ENCODE measurements at places on chromosomes 16 and 17.
A peak's percentile ranks its signal among the peaks of the same experiment; 100 is the strongest.

- DNase-seq, result no peak
Observed at GRCh38 chr16:80611171-80611929, 70.6 kb downstream of the DYNLRB2 start.

GRCh38 chr17:60077672-60078519 is 825 bp downstream of the HEATR6 start:
- no peak for DNase-seq

DNA sequence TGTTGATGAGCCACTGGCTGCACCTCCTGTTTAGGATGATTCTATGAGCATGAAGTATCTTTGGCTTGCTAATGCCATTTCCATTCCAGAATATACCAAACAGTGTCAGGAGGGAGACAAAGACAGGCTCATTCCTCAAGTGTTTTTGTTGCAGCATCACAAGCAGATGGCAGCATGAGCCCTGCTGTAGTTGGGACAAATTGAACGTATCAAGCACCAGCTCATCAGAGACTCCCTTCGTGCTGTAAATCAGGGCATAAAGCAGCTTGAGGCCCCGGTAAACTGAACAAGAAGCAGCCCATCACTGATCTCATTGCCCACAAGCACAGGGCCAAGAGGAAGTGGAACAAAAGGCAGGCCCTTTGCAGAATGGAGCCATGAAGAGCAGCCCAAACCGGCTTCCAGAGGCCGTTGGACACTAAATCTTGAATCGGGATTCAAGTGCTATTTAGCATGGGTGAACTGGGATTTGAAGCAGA is 45.9 kb upstream of the HS3ST3A1 start:
- DNase-seq, result no peak

- DNase-seq, result peak; percentile 65
Observed at GRCh38 chr17:78818932-78819331, 21.7 kb downstream of the USP36 start.

DNA sequence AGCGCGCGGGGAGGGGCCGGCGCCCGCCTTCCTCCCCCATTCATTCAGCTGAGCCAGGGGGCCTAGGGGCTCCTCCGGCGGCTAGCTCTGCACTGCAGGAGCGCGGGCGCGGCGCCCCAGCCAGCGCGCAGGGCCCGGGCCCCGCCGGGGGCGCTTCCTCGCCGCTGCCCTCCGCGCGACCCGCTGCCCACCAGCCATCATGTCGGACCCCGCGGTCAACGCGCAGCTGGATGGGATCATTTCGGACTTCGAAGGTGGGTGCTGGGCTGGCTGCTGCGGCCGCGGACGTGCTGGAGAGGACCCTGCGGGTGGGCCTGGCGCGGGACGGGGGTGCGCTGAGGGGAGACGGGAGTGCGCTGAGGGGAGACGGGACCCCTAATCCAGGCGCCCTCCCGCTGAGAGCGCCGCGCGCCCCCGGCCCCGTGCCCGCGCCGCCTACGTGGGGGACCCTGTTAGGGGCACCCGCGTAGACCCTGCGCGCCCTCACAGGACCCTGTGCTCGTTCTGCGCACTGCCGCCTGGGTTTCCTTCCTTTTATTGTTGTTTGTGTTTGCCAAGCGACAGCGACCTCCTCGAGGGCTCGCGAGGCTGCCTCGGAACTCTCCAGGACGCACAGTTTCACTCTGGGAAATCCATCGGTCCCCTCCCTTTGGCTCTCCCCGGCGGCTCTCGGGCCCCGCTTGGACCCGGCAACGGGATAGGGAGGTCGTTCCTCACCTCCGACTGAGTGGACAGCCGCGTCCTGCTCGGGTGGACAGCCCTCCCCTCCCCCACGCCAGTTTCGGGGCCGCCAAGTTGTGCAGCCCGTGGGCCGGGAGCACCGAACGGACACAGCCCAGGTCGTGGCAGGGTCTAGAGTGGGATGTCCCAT is 232.8 kb downstream of the SEC14L1 start:
- DNase-seq, result peak; percentile 49

- peak; percentile 18 for DNase-seq
Observed at GRCh38 chr16:71499775-71500364, 10.7 kb upstream of the ZNF19 start.

- DNase-seq, result no peak
Observed at GRCh38 chr16:85662482-85662812, 26.3 kb downstream of the GINS2 start.

DNA sequence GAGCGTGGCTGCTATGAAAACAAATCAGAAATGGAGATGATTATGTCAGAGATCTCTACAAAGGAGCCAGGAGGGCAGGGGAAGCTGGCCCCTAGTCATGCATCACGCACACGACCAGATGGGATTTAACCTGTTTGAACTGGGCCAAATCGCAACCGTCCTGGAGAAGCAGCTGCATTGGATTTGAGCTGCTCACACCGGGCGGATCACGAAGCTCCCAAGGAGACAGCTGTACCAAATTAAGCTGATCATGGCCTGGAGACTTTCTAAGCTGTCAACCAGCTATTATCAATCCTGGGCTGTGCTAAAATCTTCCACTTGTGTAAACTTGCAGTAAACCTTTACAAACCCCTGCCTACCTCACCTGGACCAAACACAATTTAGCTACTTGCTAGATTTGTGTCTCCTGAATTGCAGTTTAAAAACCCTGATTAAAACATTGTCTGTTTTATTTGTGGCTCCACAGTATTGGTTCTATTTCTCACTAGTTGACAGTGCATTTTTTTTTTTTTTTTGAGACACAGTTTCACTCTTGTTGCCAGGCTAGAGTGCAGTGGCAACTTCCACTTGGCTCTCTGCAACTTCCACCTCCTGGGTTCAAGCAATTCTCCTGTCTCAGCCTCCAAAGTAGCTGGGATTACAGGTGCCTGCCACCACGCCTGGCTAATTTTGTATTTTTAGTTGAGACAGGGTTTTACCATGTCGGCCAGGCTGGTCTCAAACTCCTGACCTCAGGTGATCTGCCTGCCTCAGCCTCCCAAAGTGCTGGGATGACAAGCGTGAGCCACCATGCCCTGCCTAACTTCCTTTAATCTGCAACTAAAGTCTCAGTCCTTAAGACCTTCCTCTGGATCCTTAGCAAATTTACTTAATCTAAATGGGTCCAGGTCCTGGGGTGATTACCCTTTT is 98.3 kb upstream of the GRIN2A start:
- DNase-seq, result no peak

- no peak for DNase-seq
Observed at GRCh38 chr16:67709050-67709449, 10.1 kb downstream of the GFOD2 start.

DNA sequence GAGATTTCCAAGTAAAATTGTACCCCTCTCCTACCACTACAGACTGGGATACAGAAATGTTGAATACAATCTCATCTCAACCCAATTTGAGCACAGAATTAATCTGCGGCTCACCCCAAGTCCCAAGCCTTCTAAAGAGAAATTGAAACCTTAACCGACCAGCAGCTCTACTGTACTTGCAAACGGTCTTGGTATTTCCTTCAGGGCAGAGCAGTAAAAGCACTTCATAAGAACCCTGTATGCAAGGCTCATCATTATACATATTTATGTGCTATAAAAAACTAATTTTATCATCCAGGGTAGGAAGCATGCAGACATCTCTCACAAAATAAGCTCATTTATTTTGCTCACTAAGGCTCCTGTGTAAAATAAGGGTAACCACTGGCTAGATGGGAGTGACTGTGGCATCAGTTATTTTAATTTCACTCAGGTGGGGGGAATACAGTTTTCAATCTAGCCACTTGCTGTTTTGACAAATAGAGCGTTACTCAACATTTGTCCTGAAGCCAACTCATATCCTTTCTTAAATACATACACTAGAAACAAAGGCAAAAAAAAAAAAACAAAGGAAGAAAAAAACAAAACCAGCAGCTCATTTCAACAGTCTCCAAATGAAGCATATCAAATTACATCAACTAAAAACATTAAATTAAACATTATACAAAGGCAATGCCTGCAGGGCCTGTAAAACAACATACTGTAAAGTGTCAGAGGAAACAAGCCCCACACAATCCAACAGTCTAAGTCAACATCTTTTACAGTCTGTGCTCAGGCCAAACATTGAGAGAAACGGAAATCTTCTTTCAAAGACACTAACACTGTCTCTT is 65.0 kb downstream of the PARN start:
- DNase-seq, result no peak

DNA sequence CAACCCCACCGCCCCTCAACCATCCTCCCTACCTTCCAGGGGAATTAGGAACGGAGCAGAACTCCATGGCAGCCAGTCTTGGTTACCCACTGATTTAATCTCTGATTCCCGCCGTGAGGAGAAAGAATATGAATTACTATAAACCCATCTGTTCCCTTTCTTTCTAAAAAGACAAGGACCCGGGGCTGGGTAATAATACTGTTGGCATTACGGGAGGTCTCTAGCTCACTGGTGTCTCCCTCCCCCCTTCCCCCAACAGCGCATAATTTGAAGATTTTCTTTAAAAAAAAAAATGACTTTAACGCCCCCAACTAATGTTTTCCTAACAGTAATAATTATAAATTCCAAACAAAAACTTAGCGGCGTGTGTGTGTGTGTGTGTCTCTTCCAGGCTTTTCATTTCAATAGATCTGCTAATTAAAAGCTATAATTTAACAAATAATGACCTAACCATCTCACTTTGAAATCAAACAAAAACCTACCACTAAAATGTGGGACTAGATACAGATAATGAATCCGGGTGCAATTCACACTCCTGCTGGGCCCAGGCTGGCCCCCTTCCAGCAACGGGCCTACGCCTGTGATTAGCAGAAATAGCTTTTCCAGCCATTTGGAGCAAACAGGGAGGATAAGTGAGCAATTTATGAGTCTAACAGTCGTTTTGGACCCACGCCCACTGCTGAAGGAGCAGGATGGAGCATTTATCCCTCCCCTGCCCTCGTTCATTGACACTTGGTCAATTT is 18.2 kb upstream of the BHLHA9 start:
- no peak for DNase-seq

DNA sequence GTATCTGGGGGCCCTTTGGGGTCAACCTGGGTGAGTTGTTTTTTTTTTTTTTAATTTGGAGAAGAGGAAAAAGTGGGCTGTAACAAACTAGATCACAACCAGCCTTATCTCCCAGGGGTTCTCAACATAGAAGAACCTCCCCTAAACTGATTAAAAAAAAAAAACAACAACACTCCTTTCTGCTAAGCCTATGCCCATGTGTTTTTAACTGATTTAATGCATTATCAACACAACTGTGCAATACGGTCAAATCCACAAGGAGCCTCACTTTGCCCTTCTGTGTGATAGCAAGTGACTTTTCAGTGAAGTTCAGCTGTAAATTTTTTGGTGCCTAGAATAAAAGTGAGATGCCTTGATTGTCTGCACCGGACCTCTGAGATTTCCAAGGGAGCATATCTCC is 646 bp downstream of the MYH11 start:
- no peak for DNase-seq

DNA sequence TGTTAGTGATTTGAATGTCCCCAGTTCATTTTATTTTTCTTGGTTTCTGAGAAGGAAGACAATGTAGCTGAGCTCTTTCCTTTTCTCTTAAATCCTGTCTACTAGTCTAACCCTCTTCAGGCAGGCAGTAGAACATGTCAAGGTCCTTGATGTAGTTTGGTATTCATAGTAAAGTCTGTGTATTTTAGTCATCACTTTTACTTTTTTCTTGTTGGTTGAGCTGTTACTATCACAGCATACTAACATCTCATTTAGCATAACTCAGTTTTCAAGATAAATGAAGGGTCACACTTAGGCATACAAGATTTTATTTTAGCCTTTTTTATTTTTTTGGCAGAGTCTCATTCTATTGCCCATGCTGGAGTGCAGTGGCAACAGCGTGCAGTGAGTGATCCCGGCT is 70.5 kb downstream of the KPNA2 start:
- no peak for DNase-seq

DNA sequence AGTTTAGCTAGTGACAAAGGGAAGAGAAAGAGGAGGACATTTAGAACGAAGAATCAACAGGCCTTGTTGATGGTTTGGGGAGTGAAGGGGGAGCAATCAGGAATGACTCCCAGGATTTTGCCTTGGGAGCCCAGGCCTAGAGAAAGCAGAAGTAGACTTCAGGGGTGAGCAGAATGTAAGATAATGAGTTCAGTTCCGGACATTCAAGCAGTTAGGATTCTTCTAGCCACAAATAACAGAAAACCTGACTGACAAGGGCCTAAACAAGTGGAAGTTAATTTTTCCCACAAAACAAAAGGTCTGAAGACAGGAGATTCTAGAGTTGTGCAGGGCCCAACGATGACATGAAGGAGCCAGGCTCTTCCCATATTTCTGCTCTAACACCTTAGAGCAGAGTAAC is 45.9 kb downstream of the SKAP1 start:
- no peak for DNase-seq

DNA sequence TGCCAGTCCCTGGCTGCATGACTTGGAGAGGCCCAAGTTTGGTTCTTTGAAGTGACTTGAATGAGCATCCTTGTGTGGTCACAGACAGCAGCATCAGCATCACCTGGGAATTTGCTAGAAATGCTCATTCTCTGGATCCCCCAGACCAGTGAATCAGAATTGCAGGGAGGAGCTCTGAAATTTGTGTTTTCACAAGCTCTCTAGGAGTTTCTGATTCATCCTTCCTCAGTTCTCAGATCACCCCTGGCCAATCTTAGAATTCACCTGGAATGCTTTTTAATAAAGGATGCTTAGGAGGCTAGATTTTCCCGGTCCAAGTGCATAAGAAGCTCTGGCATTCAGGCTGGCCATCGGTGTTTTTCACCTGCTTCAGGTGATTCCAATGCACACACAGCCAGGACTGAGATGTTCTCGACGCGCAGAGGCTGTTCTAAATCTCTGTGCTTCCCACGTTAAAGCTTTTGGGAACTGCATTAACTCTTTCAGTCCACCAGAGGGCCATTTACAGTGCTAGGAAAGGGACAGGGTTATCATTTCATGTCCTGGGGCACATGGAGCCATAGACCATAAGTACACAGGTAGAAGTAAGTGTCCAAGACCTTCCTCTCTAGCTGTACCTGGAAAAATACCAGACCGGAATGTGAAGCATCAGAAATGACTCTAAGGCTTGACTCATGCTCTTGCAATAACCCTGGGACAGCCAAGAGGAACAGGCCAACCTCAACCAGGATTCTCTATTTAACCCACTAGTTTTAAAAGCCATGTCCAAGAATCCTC is 85.7 kb upstream of the XYLT1 start:
- DNase-seq, result no peak

DNA sequence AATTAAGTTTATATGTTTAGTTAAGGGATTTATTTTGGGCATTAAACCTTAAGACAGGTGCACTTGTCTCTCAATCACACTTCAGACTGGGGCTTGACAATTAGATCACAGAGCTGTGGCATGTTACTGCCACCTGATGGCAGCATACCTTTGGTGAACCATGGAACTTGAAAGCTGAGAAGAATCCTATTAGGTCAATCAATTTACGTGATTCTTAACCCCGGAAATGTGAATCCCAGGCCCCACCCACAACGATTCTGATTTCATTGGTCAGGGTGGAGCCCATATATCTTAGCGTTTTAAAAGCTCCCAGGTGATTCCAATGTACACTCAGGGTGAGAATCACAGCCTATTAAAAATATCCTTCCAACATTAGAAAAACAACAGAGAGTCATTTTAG is 91.0 kb downstream of the GSG1L start:
- DNase-seq, result peak; percentile 32

GRCh38 chr16:87410530-87410929 is 18.4 kb downstream of the MAP1LC3B start:
- DNase-seq, result no peak
